Islet precursor cell (in vitro differentiated cells): ENCODE measurements at places on chromosomes 6 and 20.

DNA sequence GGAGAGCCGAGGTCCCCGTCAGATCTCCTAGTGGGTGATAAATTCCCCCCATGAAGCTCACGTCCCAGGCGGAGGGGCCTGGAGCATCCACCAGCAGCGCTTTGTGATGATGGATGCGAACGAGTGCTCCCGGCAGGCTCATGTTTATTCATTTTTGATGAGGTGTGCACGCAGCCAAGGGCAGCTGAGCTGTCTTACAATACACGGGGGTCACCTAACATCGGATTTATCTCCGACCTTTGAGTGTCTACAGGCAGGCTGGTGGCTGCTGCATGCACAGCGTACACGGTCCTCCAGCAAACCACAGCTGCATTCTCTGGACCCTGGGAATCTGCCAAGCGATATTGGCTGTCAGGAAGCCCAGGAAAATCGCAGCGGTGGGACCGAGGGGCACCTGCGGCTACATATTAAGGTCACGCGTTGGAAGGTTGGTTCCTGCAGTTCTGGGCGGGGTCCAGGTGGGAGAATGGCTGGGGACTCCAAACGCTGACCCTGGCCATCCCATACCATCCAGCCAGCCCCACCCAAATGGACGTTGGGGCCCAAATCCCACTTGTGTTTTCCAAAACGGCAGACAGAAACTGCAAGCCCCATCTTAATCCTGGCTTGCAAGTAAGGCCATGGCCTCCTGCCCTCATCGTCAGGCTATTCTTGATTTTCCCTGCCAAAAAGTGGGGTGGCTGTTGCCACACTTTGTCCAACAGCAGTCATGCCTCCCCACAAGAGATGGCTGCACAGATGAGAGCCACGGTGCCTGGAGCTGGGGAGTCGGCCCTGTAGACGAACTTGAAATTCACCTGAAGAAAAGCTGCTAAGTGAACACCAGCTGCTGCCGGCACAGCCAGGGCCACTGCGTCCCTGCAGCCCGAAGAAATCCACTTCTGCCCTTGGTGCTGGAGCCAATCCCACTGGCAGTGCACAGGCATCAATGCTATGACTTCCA lies 399.9 kb downstream of the TAF4 start:
- DNase-seq, result no peak

- DNase-seq, result no peak
These were observed 19.6 kb downstream of the TTPAL start for GRCh38 chr20:44495257-44495656.

DNA sequence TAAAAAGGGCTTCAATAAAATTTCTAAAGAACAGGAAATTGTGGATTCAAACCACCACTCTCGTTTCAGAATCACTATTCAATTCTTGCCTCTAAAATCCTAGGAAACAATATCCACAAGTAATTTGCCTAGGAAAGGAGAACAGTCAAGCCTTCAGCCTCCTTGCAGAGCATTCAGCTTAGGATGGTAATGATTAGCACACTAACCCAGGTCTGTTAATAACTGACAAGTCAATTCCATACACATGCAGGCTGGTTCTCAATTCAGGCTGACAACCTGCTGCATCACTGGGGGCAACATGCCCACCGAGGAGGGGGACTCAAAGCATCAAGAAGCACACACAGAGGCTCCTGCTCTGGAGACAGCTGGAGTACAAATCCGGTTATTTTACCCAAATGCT lies 57.6 kb downstream of the GMDS start:
- DNase-seq, result no peak

- peak; percentile 63 for DNase-seq
These were observed 43.3 kb downstream of the IRAK1BP1 start for GRCh38 chr6:78910591-78911171.

DNA sequence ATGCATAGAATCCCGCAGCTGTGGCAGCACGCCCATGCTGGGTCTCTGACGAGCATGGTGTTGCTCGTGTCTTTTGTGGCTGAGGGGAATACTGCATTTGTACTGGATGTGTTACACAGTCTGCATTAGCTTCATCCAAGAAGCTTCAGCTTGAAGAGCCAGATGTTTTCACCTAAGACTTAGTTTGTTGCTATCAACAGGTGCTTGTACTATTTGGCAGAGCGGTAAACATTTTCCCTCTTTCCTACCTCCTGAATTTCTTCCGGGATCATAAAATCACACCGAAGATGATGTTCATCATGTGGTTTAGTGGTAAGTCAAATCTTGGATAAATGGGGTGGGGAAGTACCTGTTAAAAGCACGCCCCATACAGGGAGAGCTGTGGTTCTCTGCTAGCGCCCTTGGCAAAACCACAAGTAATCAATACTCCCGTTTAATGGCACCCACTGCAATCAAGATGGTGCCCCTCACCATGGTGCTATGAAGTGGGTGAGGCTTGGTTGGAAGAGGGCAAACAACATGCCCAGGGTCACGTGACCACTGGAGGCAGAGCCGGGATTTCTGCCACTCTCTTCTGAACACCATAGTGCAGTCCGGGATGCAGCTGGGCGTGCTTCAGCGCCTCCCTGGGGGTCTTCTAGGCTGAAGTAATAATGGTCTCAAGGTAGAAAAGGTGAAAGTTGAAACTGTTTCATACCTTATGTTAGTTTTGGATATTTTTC lies 34.4 kb downstream of the SPATA2 start:
- no peak for DNase-seq

DNA sequence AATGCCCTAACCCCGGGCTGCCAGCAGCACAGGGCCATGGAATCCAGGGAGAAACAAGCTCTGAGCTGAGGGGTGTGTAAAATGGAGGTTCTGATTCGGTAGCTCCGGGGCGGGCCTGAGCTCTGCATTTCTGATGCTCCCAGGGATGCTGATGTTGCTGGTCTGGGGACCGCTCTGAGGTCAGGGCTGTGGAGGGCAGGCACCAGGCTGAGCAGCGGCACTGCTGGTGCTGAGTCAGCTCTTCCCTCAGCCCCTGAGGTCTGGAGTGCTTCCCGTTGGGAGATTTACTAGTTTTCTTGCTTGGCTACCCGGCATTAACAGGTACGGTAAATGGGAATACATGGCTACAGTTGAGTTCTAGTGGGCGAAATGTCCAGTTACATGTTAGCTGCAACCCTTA lies 18.6 kb upstream of the CST3 start:
- no peak for DNase-seq

DNA sequence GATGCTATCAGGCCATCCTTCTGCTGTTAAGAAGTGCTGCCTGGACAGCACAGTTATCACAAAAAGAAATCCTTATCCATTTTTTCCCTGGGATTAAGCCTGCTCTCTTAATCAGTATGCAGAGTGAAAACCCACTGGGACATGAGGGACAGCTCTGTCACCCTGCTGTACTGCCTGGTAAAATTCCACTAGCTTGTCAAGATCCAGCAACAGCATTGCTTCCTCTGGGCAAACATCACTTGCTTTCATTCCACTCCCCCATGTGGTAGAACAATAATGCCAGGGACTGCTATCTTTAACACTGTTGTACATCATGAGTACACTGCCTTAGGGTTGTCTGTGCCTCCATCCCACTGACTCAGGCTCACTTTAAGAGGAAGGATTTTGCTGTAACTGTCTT lies 331.3 kb downstream of the KIF16B start:
- no peak for DNase-seq

DNA sequence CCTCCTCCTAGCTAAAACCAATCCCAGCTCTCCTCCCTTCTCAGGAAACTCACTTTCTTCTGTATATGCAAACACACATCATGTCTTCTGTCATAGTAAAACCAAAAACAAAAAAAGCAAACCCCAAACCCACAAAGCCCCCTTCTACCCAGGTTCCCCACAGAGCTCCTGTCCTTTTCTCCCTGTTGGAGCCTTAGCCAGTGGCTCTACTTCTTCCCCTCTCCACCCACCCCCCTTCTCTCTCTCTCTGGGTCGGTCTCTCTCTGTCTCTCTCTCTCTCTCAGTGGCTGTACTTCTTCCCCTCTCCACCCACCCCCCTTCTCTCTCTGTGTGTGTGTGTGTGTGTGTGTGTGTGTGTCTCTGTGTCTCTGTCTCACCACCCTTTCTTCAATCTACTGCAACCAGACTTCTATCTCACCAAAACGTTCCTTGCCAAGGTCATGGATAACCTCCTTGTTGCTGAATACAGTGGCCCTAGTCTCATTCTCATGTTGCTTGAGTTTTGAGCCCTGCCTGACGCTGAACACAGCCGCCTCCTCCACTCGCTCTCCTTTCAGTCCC lies 8.7 kb upstream of the OSER1 start:
- peak; percentile 63 for DNase-seq

DNA sequence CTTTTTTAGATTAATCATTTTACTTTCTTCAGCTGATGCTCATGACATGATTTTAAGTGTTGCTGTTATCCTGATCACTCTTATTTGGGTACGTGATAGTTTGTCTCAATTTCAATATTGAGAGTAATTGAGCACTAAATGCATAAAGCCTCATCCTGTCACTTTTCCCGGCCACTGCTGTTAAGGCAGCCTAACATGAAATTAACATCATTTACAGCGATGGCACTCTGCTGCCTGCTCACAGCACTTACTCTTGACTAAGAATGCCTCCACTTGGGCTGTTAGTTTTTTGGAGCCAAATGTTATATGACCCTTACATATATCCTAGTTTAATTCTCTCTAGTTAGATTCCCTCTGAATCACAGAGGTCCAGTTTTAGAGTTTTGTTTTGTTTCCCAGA lies 107.3 kb downstream of the SLX4IP start:
- no peak for DNase-seq
